ENCODE measurements at places on chromosomes 3 and 15. TPM values are rescaled to one million over a fixed set of nuclear protein-coding genes. Genes with fewer than 3 reads are reported as not detected.

Gene EFL1
- total RNA-seq, result 26.1 TPM

GRCh38 chr3:56202997-56203396 is 265.3 kb downstream of the ERC2 start:
- H3K4me3 ChIP-seq, result no peak overlapping the region
- no peaks in the 10 kb centered on the region for H3K4me1 ChIP-seq
- DNase-seq, result no peak

DNA sequence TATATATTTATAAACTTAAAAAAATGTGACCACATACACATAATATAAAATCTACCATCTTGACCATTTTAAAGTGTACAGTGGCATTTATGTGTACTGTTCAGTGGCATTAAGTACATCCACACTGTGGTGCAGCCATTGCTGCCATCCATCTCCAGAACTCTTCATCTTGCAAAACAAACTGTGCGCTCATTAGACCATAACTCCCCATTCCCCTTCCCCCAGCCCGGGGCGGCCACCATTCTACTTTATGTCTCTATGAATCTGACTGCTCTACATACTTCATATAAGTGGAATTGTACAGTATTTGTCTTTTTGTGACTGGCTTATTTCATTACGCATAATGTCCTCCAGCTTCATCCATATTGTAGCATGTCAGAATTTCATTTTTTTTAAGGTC is 47.8 kb downstream of the CTXND1 start:
- no peak overlapping the region for H3K4me3 ChIP-seq
- peaks cover 57% of the 10 kb centered on the region for H3K27me3 ChIP-seq
- no peak for DNase-seq
- H3K4me1 ChIP-seq, result no peaks in the 10 kb centered on the region

DNA sequence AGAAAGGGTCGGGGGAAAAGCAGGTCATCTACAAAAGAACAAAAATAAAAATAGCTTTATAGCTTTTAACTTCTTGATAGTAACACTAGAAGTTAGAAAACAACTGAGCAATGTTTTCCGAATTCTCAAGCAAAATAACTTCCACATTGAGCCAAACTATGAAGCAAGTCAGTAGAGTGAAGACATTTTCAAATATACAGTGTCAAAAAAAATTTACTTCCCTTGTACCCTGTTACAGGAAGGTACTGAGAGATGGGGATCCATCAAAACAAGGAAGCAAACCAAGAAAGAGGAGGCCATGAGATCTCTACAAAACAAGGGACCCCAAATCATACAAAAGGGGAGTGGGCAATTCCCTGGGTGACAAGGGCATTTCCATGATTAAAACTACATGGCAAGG is 26.6 kb upstream of the STIMATE start:
- no peaks in the 10 kb centered on the region for H3K27me3 ChIP-seq
- no peaks in the 10 kb centered on the region for H3K4me1 ChIP-seq
- DNase-seq, result no peak
- H3K36me3 ChIP-seq, result no peaks in the 10 kb centered on the region

Gene SNTN
- total RNA-seq, result not detected

- no peaks in the 10 kb centered on the region for H3K27me3 ChIP-seq
- H3K4me3 ChIP-seq, result no peak overlapping the region
- DNase-seq, result no peak
- H3K36me3 ChIP-seq, result peaks cover 17% of the 10 kb centered on the region
- H3K27ac ChIP-seq, result no peak overlapping the region
Measured at GRCh38 chr3:50286322-50287227, 5.7 kb downstream of the IFRD2 start.

DNA sequence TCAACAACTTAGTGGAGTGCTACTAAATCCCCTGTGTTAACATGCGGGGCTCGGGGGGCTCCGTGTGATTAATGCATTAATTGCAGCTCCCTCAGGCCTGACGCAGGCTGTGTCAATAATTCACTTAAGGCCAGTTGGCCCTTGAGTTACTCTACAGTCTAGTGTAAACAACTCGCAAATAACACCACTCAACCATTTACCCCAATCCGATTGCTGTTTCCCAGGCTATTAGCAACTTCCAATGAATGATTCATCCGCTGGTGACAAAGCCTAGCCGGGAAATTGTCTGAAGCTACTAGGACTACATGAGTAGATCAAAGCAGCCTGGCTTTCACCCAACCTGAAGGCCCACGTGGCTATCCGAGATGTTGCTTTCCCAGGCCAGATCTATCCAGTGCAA is 121.3 kb upstream of the SOX14 start:
- H3K4me1 ChIP-seq, result no peaks in the 10 kb centered on the region
- DNase-seq, result no peak
- H3K36me3 ChIP-seq, result no peaks in the 10 kb centered on the region
- no peak overlapping the region for H3K27ac ChIP-seq

Gene GOLGA6B
- not detected for total RNA-seq

Gene GOLGA6A
- not detected for total RNA-seq

Gene LIPH
- total RNA-seq, result 12.1 TPM

GRCh38 chr3:112610121-112610520 is 30.8 kb downstream of the CCDC80 start:
- no peak for DNase-seq
- H3K36me3 ChIP-seq, result no peaks in the 10 kb centered on the region
- no peak overlapping the region for H3K4me3 ChIP-seq
- H3K27ac ChIP-seq, result no peak overlapping the region

DNA sequence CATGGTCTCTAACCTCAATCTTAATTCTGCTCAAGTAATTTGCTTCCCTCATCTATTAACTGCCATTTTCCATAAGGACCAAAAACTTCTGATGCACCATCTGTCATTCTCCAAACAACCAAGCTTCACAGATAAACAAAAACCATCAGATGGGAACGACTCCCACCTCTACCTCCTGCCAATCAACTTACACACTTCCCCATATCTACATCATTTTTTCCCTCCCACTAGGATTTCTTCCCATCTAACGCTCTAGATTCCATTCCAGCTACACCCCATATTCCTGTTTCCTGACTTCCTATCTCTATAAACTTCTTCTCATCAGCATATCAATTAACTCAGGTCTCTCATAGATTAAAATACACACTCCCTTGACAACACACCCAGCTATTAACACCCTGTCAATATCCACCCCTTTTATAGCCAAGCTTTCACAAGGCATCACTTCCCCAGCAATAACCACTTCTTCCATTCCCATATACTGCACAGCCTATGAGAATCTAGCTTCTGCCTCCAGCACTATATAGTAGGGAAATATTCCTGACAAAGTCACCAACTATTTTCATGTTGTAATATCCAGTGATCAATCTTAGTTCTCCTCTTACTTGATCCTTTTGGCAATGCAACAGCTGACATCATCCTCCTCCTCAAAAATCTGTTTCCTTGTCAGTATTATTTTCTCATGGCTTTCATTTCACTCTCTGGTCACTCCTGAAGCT is 39.2 kb downstream of the SNX4 start:
- no peaks in the 10 kb centered on the region for H3K27me3 ChIP-seq
- H3K36me3 ChIP-seq, result peaks cover 5% of the 10 kb centered on the region
- no peaks in the 10 kb centered on the region for H3K4me1 ChIP-seq
- no peak for DNase-seq
- no peak overlapping the region for H3K4me3 ChIP-seq
- H3K27ac ChIP-seq, result no peak overlapping the region

- no peaks in the 10 kb centered on the region for H3K4me1 ChIP-seq
- no peak for DNase-seq
- no peak overlapping the region for H3K27ac ChIP-seq
- H3K36me3 ChIP-seq, result peaks cover 75% of the 10 kb centered on the region
- no peak overlapping the region for H3K4me3 ChIP-seq
Measured at GRCh38 chr3:15439476-15439875, 12.1 kb downstream of the EAF1 start.

GRCh38 chr3:10941972-10942371 is 50.6 kb upstream of the SLC6A1 start:
- H3K27ac ChIP-seq, result no peak overlapping the region
- H3K4me3 ChIP-seq, result no peak overlapping the region
- H3K27me3 ChIP-seq, result peaks cover 2% of the 10 kb centered on the region
- no peaks in the 10 kb centered on the region for H3K36me3 ChIP-seq

Gene SI
- total RNA-seq, result not detected

Gene STRIT1
- not detected for total RNA-seq

DNA sequence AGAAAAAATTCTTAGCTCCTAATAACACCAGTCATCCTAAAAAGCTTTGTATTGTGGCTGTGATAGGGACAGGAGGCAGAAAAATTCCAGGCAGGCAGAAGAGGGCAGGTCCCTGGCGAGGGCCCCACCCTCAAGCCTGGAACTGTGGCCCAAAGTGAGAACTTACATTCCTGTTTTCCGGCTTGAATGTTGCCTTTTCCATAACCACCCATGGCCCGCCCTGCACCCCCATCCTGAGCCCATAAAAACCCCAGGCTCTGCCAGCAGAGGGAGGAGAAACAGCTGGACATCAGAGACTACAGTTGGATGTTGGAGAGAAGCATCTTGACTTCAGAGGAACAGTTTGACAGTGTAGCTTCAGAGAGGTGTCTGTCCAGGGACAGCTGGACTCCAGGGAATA is 37.3 kb downstream of the SLCO2A1 start:
- no peaks in the 10 kb centered on the region for H3K36me3 ChIP-seq
- H3K27me3 ChIP-seq, result peaks cover 4% of the 10 kb centered on the region
- DNase-seq, result no peak

DNA sequence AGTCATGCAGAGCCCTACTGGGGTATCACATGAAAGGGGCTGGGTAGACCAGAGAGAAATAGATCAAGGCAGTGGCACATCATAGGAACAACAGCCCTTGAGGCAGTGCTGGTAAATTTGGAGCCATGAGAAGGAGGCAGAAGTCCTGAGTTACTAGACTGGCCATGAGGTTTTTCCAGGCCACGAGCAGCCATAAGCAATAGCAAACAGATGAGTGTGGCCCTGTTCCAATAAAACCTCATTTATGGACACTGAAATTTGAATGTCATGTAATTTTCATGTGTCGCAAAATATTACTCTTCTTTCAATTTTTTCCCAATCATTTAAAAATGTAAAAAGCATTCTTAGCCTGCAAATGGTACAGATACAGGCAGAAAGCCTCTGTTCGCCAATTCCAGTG is 28.1 kb upstream of the LRRN1 start:
- H3K36me3 ChIP-seq, result no peaks in the 10 kb centered on the region
- H3K4me1 ChIP-seq, result no peaks in the 10 kb centered on the region
- no peak for DNase-seq
- H3K27me3 ChIP-seq, result no peaks in the 10 kb centered on the region
- no peak overlapping the region for H3K27ac ChIP-seq
- no peak overlapping the region for H3K4me3 ChIP-seq

GRCh38 chr3:112855883-112856282 is 9.2 kb upstream of the CD200R1L start:
- H3K4me1 ChIP-seq, result no peaks in the 10 kb centered on the region
- no peak overlapping the region for H3K4me3 ChIP-seq
- DNase-seq, result no peak
- no peaks in the 10 kb centered on the region for H3K27me3 ChIP-seq
- H3K36me3 ChIP-seq, result no peaks in the 10 kb centered on the region
- no peak overlapping the region for H3K27ac ChIP-seq

Data from A673 (cell line).